ENCODE measurements at places on chromosomes 2 and 18.

- DNase-seq: no peak
Observed at GRCh38 chr2:222134654-222135053, 164.1 kb downstream of the PAX3 start.

GRCh38 chr2:169933124-169933711, 106.0 kb downstream of the UBR3 start:
- DNase-seq: peak; percentile 87

- DNase-seq: no peak
Observed at GRCh38 chr18:62992877-62993365, 277.6 kb downstream of the PHLPP1 start.

DNA sequence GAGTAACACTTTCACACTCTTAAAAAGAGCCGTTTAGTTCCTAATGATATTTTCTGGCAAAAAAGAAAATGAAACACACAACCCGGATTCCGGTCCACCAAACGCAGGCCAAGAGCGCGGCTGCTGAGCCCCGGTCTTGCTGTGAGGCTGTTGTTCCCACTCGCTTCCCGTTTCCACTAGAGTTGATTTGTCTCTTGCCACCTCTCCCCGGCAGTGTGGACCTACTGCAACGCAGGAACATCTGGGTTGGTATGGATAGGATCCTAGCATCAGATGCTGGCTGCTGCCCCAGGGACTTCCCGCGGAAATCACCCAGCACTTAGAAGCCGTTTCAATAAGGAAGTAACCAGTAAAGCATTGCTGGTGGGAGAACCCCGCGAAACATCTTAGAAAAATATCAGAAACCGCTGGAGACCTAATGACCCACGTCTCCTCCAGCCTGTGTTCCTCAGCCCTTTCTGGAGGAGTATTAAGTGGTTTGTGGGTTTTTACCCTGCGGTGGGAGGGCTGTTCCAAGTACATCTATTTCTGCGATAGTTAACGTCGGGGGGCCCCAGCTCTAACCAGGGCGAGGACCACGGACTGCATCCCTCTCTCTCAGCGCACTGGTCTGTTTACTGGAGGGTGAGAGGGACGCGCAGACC, 939 bp downstream of the DOCK10 start:
- peak; percentile 65 for DNase-seq

GRCh38 chr2:188046437-188046836, 245.2 kb upstream of the GULP1 start:
- DNase-seq: no peak

DNA sequence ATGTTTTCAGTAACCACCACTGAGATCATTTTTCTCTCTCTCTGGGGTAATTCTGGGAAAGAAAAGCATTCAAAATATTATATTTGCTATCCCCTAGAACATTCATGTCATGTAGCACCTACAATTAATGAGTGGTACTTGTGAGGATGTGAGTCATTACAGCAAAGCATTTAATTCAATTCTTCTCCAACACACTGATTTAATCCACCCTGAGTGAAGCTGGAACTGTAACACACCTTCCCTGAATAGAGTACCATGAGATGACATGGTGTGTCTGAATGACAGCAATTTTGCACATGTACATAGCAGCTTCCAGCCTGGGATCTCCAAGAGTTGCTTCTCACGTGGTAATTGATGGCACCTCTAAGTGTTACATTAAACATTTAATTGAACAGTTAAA, 207.1 kb upstream of the SLC14A2 start:
- DNase-seq: no peak

- DNase-seq: no peak
Observed at GRCh38 chr2:10159086-10159485, 36.5 kb downstream of the RRM2 start.

GRCh38 chr2:44181648-44182047, 13.0 kb downstream of the PPM1B start:
- peak; percentile 45 for DNase-seq

DNA sequence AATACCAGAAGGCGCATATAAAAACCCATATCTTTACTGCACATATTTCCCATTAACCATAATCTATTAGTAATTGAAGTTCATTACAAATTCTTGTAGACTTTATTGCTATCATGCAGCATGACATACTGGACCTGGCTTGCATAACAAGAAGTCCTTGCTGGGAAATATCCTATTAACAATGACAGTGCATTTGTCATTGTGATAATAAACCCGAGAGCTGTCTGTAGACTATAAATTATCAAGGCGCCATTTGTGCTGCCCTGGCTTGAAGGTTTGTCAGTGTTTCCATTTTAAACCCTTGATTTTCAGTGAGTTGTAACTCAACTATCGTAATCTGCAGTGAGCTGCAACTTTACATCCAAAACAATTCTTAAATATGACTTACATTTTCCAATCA, 59.0 kb downstream of the HNMT start:
- no peak for DNase-seq

DNA sequence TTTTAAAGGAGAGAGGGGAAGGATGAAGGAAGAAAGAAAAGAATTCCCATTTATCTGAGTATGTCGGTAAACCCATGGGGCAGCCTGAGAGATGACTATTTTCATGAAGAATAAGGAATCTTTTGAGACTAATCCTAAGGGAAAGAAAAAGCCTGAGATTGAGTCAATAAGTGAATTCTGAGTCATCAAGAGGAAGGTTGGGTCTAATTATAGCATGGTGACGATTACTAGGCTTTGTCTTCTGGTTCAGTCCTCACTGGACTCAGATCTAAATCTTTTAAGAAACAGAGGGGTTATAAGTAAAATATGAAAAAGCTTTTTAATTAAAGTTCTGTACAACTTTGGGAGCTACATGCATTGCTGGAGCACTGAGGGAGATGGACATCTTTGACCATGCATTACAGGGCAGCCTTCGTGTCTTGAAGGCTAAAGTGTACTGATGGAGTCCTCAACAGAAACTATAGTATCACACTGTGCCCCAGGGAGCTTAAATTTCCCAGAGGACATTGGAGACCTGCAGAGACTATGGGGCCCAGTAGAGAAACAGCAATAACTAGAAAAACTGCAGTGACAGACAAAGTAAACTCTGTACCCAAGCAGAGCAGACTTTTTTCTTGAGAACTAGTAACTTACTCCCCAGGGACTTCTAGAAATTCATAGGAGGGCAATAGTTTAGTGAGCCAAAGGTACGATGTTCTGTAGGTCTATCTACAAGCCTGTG, 260.9 kb downstream of the RAD51AP2 start:
- no peak for DNase-seq

DNA sequence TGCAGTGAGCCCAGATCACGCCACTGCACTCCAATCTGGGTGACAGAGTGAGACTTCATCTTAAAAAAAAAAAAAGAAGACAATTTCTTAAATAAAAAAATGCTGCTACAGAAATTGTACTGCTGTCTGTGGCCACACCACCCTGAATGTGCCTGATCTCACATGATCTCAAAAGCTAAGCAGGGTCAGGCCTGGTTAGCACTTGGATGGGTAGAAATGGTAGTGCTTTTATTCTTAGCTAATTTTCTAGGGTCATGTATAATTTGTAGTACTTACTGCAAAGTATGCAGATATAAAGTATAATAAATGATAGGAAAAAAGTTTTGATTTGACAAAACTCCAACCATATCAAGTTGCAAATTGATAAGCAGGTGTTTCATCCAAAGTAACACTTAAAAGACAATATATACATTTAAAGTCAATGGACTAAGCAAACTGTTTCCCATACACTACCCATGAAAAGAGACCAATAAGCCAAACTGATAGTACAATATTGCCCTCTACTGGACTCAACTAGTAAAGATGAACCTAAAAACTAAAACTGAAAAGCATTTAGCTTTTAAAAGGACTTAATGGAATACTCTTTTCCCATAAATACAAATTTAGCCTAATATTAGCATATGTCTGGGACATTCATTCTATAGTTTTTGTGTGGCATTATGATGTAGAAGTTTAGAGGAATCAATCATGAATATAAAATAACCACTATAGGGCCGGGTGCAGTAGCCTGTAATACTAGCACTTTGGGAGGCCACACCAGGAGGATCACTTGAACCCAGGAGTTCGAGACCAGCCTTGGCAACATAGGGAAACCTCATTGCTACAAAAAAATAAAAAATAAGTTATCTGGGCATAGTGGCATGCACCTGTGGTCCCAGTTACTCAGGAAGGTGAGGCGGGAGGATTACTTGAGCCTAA, 18.6 kb upstream of the PEX13 start:
- DNase-seq: peak; percentile 86

GRCh38 chr2:171595456-171595855, 73.2 kb downstream of the CYBRD1 start:
- no peak for DNase-seq

DNA sequence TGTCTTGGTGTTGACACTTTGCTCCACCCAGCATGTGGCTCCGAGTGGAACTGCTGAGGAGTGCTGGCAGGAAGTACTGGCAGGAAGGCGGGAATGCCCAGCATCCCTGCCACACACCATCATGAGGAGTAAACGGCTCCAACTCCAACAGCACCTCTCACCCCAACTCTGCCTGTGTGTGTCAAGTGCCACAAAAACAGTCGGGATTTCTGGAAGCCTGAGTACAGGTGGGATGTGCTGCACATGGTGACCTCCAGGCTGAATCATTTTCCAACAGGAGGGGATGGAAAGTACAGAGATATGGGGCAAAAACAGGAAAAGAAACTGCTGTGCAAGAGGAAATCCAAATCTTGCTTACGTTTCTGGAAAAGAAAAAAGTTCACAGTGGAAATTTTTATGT, 53.6 kb downstream of the PARD6G start:
- DNase-seq: no peak

- DNase-seq: no peak
Observed at GRCh38 chr2:187577310-187577709, 23.1 kb upstream of the TFPI start.

Measured in hematopoietic multipotent progenitor cell treated with erythropoietin and hydrocortisone succinate and interleukin-3 and kit ligand, for 6 days (in vitro differentiated cells).